ENCODE measurements at places on chromosomes 1 and 21. TPM values are rescaled to one million over a fixed set of nuclear protein-coding genes. Genes with fewer than 3 reads are reported as not detected.

Gene SELE
- 2.1 TPM for polyA plus RNA-seq

Gene LDLRAP1
- polyA plus RNA-seq = 13.5 TPM

Gene KRTAP10-5
- not detected for polyA plus RNA-seq

Gene TINAGL1
- polyA plus RNA-seq = 27.2 TPM

Gene CLEC20A
- polyA plus RNA-seq = not detected

DNA sequence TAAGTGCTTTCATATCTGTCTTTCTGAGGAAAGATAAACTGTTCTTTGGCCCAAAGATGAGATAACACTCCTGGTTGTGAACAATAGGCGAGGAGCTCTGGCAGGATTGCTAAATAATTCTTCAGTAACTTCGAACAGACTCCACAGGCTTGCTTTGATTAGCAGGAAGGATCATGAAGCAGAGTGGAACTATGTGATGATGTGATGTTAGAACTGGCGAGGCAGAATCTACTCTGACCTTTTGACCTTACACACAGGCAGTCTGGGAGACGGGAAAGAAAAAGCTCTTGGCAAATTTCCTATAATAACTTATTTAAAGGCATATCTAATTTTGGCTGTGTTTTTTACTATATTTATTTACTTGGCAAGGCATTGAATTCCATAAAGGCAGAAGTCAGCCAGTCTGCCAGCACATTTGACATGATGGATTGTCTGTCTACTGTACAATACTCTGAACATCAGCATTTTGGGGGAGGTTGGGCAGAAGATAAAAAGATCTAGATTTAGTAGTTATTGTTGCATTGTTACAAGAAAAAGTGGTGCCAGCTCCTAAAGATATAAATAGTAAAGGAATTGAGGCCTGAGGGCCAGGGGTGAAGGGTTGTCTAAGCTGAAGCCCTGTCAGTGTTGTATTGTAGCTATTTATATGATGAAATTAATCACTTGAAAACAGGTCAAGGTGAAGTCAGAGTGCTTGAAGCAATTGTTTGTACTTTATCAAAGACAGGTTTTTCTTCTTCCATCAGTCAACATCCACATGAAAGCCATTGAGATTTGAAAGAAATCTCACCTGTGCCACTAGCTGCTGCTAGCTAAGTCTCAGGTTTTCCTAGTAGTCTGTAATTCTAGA is 708.8 kb downstream of the LTN1 start:
- DNase-seq = peak; percentile 82

DNA sequence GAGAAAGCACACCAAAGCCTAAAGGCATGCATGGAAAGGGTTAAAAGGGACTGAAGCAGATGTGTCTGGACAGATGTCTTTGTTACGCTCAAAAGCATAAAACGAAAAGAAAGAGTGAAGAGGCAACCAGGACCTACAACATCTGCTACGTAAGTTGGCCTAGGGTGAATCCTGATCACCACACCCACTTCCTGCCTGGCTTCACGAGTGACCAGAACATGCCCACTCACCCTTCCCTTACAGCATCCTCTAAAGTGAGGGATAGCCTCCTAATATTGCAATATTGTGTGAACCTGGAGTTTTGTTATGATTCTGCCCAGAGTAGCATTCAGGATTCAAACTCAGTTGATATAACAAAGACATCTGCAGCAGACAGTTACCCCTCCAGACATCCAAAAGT is 10.6 kb upstream of the OLIG2 start:
- no peak for DNase-seq

DNA sequence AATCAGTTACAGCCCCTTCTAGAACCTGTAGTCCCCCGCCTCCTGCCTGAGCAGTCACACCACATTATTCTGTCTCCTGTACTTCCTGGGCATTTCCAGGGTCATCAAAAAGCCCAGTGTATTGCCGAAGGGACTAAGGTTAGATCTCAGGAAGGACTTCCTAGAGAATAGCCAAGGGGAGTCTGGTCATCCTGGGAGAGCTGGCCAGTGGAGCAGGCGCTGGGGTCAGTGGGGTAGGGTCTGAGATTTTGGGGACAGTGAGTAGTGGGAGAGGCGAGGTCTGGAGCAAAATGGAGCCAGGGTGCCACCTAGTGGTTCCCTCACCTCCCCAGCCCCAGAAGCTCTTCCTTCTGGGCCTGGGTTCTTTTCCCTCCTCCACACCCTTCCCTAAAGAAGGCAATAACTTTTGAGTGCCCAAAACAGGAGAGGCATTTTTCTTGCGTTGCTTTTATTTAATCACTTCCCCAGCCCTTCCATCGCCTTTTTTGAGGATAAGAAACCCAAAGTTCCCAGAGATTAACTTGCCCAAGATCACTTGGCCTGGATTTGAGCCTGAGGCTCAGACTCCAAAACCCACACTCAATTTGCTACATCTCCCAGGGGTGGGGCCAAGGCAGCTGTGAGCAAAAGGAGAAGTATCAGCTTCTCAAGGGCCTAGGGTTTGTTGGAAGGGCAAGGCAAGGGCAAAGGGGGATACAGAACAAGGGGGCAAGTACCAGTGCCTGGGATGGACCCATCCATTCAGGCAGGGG is 7.3 kb upstream of the PMVK start:
- DNase-seq = peak; percentile 65

DNA sequence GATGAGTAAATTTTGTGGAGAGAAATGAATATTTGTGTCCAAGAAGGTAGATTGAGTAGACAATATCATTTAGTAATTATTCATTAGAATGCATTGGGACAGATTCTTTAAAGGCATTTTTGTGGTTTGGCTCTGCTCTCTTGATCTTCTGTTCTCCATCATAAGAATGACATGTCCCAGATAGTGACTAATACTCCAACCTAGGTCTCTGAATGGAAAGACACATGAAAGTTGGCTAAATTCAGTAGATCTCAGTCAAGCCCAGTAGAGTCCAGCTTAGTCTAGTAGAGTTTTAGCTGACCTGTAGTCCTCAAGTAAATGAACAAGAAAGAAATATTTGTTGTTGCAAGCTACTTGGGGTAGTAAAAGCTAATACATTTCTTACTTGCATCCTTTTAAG is 61.8 kb upstream of the DNAH14 start:
- DNase-seq = peak; percentile 2

Gene ATP6V1G3
- not detected for polyA plus RNA-seq

Gene CD160
- 1.8 TPM for polyA plus RNA-seq

- DNase-seq = no peak
Observed at GRCh38 chr1:239363930-239364329, 22.4 kb upstream of the CHRM3 start.

Gene AADACL3
- polyA plus RNA-seq = not detected

Gene S100A2
- polyA plus RNA-seq = 1.5 TPM

Gene TNFAIP8L2
- polyA plus RNA-seq = 2.1 TPM

Gene NAXE
- 26.3 TPM for polyA plus RNA-seq

Gene RBBP5
- polyA plus RNA-seq = 11.9 TPM

Gene ENAH
- polyA plus RNA-seq = 132 TPM

GRCh38 chr1:30988045-30988444 is 77.5 kb downstream of the PUM1 start:
- no peak for DNase-seq

DNA sequence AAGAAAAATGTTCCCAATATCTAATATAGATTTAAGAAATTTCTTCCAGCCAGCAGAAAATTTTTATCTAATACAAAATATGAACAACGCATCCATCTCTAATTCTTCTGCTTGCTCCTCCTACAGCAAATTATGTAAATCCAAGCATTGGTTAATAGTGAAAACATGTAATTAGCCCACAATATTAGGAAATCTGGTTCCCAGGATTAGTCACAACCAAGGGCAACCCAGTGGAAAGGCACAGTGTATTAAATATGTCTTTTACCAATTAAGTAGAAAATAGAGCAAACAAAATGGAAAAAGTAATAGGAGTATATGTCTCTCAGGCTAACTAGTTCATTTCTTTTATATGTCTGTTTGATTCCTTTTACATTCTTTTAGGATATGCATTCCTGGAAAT is 59.4 kb upstream of the IFI44L start:
- no peak for DNase-seq

DNA sequence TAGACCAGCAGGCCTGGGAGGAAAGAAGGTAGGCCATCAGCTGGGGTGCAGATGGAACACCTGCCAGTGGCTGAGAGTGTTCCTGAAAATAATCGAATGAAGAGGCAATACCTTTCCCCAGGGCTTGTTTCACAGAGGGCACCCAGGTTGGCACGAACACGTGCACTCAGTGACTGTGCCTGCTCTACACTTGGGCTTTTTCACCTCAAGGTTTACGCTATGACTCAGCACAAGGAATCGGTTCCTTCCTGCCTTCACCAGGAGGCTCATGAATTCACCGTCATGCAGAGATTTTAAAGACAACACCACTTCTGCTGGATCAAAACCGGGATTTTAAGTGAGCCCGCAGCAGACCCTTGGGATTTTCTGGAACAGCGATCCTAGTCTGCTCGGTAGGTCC is 118.5 kb upstream of the ADAR start:
- DNase-seq = no peak

GRCh38 chr1:27383039-27383605 is at the start of gene CD164L2:
Gene CD164L2, minus strand, starts transcription at chr1:27383333. Its CDS starts 94 bp downstream, at chr1:27383239.
- DNase-seq = no peak

Measured in muscle of back (tissue), 13 donors.